CD4-positive, CD25-positive, alpha-beta regulatory T cell (primary cell): ENCODE measurements at places on chromosomes 7 and 10. TPM values are rescaled to one million over a fixed set of nuclear protein-coding genes. Genes with fewer than 3 reads are reported as not detected.

EXOC4 gene
- total RNA-seq: 118 TPM

ZNF277 gene
- 25.1 TPM for total RNA-seq

CPA5 gene
- total RNA-seq: 4.3 TPM

DMBT1 gene
- total RNA-seq: not detected

CD36 gene
- 0.52 TPM for total RNA-seq

KAZALD1 gene
- not detected for total RNA-seq

HMX2 gene
- not detected for total RNA-seq

DNA sequence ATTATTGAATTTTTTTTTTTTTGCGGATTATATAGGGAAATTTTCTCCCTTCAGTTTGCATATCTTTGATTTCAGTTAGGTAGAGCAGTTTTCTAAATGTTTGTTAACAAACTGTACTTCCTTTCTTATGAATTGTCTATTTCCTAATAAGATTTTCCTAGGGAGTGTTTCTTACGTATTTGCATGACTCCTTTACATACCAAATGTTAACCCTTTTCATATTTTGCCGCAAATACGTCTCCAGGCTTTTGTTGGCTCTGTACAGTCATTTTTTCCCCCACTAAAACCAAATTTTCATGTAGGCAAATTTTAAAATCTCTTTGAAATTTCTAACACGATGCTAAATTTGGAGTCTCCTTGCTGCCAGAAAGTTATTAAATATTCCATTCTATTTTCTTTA lies 1.9 kb upstream of the FRAT2 start:
- H3K4me3 ChIP-seq: no peak overlapping the region
- H3K27me3 ChIP-seq: peaks cover 5% of the 10 kb centered on the region
- no peak overlapping the region for H3K27ac ChIP-seq
- DNase-seq: no peak
- H3K36me3 ChIP-seq: no peaks in the 10 kb centered on the region

- peak within 1 kb of the TSS; percentile 61 for H3K4me3 ChIP-seq
- no peaks in the 10 kb centered on the region for H3K36me3 ChIP-seq
- no peaks in the 10 kb centered on the region for H3K4me1 ChIP-seq
These were observed at the start of gene SEMA3A for GRCh38 chr7:84194484-84195271. Gene SEMA3A, minus strand, starts transcription at chr7:84194789. Its CDS starts 203 bp downstream, at chr7:84194586.

- H3K36me3 ChIP-seq: no peaks in the 10 kb centered on the region
- H3K4me3 ChIP-seq: no peak overlapping the region
- no peaks in the 10 kb centered on the region for H3K4me1 ChIP-seq
- H3K27ac ChIP-seq: no peak overlapping the region
- no peak for DNase-seq
These were observed 168.0 kb downstream of the GNAI1 start for GRCh38 chr7:80302636-80303035.

GRCh38 chr10:48302515-48303476 lies 3.7 kb upstream of the MAPK8 start:
- no peak for DNase-seq
- H3K4me3 ChIP-seq: no peak overlapping the region
- no peak overlapping the region for H3K27ac ChIP-seq
- no peaks in the 10 kb centered on the region for H3K27me3 ChIP-seq
- peaks cover 8% of the 10 kb centered on the region for H3K4me1 ChIP-seq

- H3K27ac ChIP-seq: no peak overlapping the region
- no peaks in the 10 kb centered on the region for H3K4me1 ChIP-seq
- H3K27me3 ChIP-seq: peaks cover 6% of the 10 kb centered on the region
- H3K4me3 ChIP-seq: no peak overlapping the region
These were observed 46.7 kb upstream of the RAB18 start for GRCh38 chr10:27457261-27457945.

DNA sequence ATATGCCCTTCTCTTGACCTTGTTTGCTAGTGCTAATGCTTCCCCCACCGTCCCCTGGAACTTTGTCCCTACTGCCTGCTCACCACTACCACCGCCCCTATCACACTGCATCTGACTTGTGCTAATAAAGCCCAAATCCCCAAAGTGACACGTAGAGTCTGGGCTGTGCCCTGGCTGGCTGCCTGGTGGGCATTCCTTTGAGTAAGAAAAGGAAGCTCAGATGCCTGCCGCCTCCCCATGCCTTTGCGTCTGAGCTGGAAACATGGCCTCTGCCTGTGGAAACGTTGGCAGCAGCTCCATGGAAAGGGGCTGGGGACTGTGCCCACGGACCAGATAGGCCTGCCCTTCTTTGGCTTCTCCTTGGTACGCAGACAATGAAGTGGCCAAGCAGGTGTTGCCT lies 138.3 kb downstream of the CYP26A1 start:
- H3K27ac ChIP-seq: no peak overlapping the region
- no peak for DNase-seq
- H3K36me3 ChIP-seq: no peaks in the 10 kb centered on the region
- H3K4me3 ChIP-seq: no peak overlapping the region
- no peaks in the 10 kb centered on the region for H3K4me1 ChIP-seq

DNA sequence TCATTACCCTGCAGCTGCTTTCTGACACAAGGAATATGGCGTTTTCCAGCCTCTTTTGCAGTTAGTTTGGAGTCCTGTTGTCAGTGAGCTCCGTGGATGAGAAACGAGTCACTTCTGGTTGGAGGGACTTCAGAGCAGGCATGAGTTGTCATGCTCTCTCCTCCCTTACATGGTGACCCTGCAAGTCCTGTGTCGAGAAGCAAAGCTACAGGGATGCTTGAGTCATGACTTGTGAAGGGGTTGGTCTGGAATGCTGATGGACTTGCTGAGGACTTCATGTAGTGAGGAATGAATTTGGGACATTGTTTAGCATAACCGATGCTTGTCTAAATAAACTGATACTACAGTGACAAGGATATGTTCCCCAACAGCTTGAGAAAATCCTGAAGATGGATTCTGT lies 108.8 kb downstream of the ADCYAP1R1 start:
- no peak for DNase-seq
- no peak overlapping the region for H3K27ac ChIP-seq
- H3K4me1 ChIP-seq: no peaks in the 10 kb centered on the region
- H3K4me3 ChIP-seq: no peak overlapping the region
- no peaks in the 10 kb centered on the region for H3K27me3 ChIP-seq

DNA sequence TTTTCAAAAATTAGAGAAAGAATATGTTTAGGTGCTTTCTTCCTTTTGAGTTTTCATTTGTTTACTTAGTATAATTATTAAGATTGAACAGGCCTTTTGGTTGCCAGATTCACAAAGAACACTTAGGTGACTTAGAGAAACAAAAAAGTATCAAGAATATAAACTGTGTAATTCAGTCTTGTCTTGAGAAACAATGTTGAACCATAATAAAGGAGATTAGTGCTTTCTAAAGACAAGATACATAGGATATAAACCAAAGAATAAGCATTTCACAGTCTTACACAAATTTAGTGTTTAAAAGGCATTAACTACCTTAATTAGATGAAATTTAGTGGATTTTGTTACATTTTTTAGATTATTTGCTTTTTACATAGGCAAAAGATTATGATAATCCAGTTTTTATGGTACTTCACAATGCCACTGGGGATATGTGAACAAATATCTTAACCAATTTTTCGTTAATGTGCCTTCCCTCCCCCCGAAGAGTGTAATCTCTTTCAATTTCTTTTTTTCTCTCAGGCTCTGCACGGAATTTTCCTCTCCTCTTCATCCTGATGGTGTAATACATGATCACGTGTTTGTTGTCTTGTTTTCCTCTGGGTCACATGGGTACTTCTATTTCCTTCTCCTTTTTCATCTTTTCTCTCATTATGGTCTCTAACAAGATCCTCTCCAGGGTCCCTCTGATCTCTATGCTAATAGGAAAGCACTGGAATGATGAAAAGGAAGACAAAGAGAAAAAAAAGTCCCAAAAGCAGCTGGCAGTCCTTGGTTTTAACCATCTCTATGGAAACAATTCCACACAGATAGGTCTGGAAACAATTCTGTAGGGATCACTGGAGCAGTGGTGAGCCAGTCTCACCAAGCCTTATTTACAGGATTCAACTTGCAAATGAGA lies 3.7 kb upstream of the HNRNPH3 start:
- no peak for DNase-seq
- no peaks in the 10 kb centered on the region for H3K27me3 ChIP-seq
- H3K4me1 ChIP-seq: peaks cover 7% of the 10 kb centered on the region
- no peaks in the 10 kb centered on the region for H3K36me3 ChIP-seq
- H3K27ac ChIP-seq: peak overlapping the region; percentile 39
- peak overlapping the region; percentile 18 for H3K4me3 ChIP-seq

GRCh38 chr7:16558761-16559302 lies 32.2 kb downstream of the LRRC72 start:
- H3K27me3 ChIP-seq: no peaks in the 10 kb centered on the region
- no peak overlapping the region for H3K4me3 ChIP-seq
- no peak for DNase-seq
- H3K27ac ChIP-seq: no peak overlapping the region

GRCh38 chr7:24665564-24666294 lies 91.5 kb downstream of the GSDME start:
- no peaks in the 10 kb centered on the region for H3K4me1 ChIP-seq
- no peaks in the 10 kb centered on the region for H3K36me3 ChIP-seq
- no peak overlapping the region for H3K4me3 ChIP-seq
- no peak overlapping the region for H3K27ac ChIP-seq
- H3K27me3 ChIP-seq: no peaks in the 10 kb centered on the region

DNA sequence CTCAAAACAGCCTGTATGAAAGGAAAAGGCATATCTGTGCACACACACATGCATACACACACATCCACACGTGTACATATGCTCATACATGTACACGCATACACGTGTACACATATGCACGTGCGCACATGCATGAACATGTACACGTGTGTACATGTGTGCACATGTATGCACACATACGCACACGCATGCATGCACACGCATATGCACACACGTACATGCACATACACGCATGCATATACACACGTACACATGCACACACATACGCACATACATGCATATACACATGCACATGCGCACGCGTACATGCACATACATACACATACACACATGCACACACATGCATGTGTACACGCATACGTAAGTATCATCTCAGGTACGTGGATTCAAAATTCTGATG lies 19.4 kb downstream of the DIP2C start:
- H3K4me3 ChIP-seq: no peak overlapping the region
- no peaks in the 10 kb centered on the region for H3K4me1 ChIP-seq

DNA sequence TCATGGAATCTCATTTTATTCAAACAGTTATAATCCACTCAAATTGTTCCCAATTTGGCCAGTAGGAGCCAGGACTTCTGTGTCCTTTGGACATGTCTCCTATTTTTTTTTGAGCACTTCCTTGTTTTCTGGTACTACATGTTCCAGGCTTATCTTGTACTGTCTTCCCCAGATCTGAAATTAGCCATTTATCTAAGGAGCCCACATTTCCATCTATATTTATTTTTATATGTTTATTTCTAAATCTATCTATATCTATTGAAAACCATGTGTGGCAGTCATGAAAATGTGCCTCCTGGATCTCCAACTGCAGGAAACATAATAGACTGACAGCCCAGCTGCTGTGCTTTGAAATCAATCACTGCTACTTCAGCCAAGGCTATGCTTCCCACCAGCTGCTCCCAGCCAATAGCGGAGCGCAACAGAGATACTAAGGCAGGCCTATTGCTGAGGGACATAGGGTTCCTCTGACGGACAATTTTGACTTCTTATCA lies 147.1 kb downstream of the LRRC4 start:
- peaks cover 15% of the 10 kb centered on the region for H3K36me3 ChIP-seq
- no peak overlapping the region for H3K27ac ChIP-seq
- no peak overlapping the region for H3K4me3 ChIP-seq
- no peaks in the 10 kb centered on the region for H3K27me3 ChIP-seq

- DNase-seq: no peak
- H3K36me3 ChIP-seq: no peaks in the 10 kb centered on the region
- H3K4me3 ChIP-seq: no peak overlapping the region
- peaks cover 6% of the 10 kb centered on the region for H3K4me1 ChIP-seq
- no peak overlapping the region for H3K27ac ChIP-seq
These were observed 252.9 kb downstream of the DNAJB6 start for GRCh38 chr7:157589680-157590079.

DNA sequence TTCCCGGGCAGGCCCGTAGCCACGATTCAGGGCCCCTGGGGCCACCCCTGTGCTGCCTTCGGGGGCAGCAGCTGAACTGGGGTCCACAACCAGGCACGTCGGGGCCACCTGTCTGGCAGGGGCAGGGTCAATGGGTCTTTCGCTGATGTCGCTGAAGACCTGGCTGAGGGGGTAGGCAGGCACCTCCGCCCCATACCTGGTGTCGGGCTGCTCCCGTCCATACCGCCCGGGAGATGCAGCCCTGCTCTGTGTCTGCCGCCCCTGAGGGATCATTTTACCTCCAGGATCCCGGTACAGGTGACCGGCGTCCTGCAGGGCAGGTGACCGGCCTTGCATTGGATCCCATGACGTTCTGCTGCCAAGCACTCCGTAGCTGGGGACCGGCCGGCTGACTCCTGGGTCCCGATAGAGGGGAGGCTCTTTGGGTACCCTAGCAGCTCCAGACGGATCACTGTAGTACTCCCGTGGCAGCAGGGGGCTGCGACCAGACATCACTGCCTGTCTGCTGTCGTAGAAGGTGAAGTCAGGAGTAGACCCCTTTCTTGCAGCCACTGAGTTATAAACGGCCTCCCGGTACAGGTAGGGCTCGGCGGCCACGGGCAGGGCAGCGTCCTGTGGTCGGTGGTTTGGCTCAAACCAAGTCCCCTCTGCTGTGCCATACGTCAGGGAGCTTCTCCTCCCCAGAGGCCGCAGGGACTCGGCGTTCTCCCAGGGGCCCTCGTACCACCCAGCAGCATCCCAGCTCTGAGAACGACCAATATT lies 85.2 kb downstream of the ZRANB1 start:
- no peak overlapping the region for H3K4me3 ChIP-seq
- no peaks in the 10 kb centered on the region for H3K4me1 ChIP-seq
- no peaks in the 10 kb centered on the region for H3K27me3 ChIP-seq
- H3K27ac ChIP-seq: no peak overlapping the region
- DNase-seq: no peak

DNA sequence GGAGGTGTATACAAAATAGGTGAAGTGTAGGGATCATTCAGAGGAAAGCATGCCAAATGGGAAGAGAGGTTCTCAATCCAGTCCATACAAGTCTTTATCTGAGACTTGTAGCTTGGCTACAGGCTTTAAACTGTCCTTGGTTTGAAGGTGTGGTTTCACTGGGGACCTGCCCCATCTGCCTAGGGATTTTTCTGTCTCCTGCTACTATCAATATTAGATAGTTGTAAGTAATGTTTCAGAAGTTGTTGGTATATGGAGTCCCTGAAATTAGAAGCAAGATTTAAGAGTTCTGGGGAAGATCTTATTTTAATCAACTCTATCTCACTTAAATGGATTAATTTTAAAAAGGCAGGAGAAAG lies 100.9 kb downstream of the ANKRD7 start:
- no peak overlapping the region for H3K27ac ChIP-seq
- no peak overlapping the region for H3K4me3 ChIP-seq
- H3K27me3 ChIP-seq: peaks cover 2% of the 10 kb centered on the region
- H3K4me1 ChIP-seq: no peaks in the 10 kb centered on the region

DNA sequence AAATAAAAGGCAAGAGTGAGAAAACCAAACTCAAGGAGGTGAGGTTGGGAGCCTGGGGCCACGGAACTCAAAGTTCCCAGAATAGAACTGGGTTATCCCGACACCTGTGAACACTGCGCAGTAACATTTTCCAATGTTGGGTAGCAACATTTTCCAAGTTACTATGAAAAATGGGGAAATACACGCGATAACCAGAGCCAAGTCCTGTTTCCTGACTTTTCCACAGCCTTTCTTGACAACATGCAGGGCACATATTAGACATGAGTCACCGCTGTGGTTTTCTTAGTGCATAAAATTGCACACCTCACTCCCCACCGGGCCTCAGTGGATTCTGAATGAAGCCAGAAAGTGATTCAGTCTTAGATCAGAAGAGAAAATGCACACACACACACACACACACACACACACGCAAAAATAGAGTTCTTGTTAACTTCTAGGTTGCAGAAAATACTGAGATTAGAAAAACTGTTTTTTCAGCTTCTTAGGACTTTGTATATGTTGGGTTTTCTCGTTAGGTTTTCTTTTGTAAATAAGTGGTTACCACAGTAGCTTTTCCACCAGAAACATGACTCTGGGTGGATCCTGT lies 70.0 kb downstream of the CAMK1D start:
- H3K4me1 ChIP-seq: no peaks in the 10 kb centered on the region
- no peaks in the 10 kb centered on the region for H3K27me3 ChIP-seq
- H3K36me3 ChIP-seq: no peaks in the 10 kb centered on the region
- no peak overlapping the region for H3K27ac ChIP-seq
